ENCODE measurements at places on chromosomes 1 and 21. TPM values are rescaled to one million over a fixed set of nuclear protein-coding genes. Genes with fewer than 3 reads are reported as not detected.

PLA2G5 gene
- not detected for total RNA-seq

WNT3A gene
- not detected for total RNA-seq

CTSS gene
- total RNA-seq, result 1.1 TPM

LAX1 gene
- not detected for total RNA-seq

CYP4A11 gene
- total RNA-seq, result not detected

CYP4A22 gene
- not detected for total RNA-seq

ZFP69 gene
- total RNA-seq, result 5.1 TPM

DNA sequence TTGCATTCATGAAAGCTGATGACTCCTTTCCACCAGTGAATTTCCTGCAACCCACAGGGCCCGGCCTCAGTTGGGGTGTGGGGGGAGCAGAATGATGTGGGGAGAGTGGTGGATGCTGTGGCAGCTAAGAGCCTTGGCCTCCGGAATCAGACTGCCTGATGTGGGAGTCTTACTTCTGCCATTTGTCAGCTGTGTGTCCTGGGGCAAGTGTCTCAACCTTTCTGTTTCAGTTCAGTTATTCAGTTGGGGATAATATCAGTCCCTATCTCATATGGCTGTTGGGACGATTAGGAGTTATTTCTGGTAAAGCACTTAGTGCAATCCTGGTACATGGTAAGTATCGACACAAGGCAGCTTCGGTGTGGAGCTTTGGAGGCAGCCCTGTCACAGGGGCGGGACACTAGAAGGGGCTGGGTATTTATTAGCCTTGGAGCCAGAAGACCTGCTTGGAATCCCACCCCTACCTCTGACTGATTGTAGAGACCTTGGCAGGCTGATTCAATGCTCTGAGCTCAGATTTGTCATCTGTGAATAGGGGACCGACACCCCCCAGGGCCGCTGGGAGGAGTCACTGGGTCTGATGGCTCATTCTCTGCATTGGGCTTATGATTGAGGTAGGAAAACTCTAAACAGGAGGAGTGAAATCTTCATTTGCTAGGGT lies 19.6 kb downstream of the ARHGEF10L start:
- no peak for DNase-seq

GRCh38 chr21:25999921-26000582 lies 170.5 kb downstream of the APP start:
- DNase-seq, result no peak

GRCh38 chr1:24206516-24207394 lies 19.7 kb upstream of the IFNLR1 start:
- no peak for DNase-seq

DNA sequence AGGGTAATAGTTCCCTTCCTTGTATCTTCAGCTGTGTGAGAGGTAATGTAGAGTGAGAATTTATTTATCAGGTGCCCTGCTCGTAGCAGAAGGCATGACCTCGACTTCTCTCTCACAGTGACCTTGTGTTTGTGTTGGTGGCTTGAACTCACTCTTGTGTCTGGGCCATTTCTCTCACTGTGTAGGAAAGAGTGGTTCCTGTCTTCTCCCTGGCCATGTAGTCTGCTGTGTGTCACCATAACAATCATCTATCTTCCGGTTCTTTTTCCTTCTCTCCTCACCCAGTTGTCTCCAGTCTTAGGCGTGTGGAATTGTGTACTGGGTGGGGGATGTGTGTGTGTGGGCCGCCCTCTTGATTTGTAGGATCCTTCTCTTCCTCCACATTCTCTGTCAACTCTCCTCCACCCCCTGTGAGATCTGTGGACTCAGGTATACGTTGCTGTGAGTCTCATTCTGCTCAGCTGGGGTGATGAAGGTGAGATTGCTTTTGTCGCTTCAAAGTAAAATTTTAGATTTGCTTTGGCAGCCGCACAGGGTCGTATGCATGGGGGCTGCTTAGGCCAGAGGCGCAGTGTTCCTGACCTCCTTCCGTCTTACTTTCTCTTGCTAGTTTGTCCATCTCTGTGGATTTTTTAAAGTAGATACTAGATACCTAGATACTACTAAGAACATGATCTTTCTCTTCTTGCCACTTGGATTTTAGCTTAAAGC lies 31.6 kb downstream of the MAPKAPK2 start:
- DNase-seq, result no peak

ATAD3C gene
- 0.05 TPM for total RNA-seq

ACTA1 gene
- total RNA-seq, result not detected

- DNase-seq, result no peak
Observed at GRCh38 chr1:211947396-211948295, 87.7 kb downstream of the INTS7 start.

GRCh38 chr1:179714159-179714558 lies 28.9 kb upstream of the FAM163A start:
- no peak for DNase-seq

Data from NCI-H460 (cell line).